Stimulated activated CD4-positive, alpha-beta T cell treated with anti-CD3 and anti-CD28 coated beads, Interleukin-2, amount 100 ng/mL, for 24 hours (primary cell): ENCODE measurements at places on chromosomes 16 and 17.

GRCh38 chr16:30982548-30983288 lies 2.3 kb upstream of the HSD3B7 start:
- DNase-seq: no peak

- DNase-seq: no peak
Observed at GRCh38 chr16:8798174-8798527, 512 bp downstream of the PMM2 start.

DNA sequence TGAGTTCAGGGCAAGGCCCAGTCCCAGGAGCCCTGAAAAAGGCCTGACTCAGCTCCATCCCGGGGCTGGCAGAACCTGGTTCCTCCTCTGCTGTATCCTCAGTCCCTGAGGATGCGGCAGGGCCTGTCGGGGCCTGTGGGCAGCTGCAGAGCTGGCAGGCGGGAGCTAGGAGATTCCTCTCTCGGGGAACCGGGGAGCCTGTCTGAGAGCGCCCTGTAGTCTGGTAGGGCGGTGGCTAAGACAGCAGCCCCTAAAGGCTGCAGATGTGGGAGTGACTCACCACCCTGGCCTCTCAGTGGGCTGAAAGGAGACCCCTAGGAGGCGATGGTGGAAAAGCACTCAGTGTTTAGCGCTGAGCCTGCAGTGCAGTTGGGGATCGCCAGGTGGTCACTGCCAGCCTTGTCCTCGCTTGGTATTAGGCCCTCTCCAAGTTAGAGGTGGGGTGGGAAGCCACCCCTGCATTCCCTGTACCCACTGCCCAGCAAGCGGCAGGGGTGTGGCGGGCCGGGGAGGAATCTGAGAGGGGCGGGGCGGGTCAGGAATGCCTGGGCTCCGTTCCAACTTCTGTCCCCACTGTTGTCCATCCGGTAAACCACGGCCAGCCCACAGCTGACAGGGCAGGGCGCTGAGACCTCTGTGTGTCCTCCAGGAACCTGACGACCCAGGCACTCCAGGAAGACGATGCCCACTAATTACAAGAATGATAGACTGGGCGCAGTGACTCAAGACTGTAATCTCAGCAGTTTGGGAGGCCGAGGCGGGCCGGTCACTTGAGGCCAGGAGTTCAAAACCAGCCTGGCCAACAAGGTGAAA lies 29.5 kb upstream of the CDH1 start:
- DNase-seq: no peak

DNA sequence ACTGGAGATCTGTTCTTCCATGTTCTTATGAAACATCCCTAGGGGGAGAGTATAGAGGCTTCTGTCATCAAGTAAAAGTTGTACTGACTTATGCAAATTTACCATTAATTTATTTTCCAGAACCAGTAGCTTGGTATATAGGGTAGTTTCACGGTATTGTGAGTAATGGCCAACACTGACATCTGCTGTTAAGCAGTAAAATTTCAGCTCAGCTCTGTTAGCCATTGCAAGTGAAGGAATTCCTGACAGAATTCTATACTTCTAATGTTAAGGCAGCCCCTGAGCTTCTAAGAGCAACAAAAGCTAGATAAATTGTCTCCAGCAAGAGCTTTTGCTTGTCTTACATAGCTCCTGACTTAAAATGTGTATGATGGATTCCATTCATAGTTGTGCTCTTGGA lies 613.5 kb upstream of the C16orf82 start:
- DNase-seq: no peak

DNA sequence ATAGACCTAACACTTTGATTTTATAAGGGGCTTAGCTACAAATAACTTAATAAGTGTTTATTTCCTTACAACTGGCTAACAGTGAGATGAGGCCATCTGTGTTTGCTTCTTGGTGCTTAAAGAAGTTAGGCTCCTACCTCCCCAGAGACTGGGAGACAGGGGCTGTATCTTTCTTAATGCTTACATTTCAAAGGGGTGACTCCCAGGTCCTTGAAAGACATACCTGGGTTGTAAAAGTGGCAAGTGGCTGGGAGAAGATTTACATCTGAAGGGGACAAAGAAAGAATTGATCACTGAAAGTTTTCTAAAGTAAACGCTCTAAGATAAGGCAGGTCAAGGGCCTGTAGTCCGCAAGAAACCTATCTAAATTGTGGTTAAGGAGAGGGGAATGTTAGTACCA lies 196.8 kb downstream of the CNTNAP4 start:
- no peak for DNase-seq

DNA sequence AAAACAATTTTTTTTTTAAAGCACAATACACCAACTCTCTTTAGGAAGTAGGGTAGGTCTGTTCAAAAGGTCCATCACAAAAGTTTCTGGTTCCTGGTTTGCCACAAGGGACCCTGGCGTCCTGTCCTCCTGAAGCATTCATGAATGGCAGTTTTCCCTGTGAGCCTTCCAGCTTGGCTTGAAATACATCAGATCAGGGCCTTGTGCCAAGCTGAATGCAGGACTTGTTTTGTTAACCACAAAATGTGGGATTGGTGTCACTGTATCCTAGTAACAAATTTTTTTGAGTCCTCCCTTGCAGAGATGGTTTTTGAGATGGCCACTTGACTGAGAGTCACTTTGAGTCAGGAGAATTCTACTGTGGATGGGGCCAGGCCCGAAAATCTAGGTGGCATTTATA lies 3.9 kb downstream of the GNAO1 start:
- DNase-seq: no peak

DNA sequence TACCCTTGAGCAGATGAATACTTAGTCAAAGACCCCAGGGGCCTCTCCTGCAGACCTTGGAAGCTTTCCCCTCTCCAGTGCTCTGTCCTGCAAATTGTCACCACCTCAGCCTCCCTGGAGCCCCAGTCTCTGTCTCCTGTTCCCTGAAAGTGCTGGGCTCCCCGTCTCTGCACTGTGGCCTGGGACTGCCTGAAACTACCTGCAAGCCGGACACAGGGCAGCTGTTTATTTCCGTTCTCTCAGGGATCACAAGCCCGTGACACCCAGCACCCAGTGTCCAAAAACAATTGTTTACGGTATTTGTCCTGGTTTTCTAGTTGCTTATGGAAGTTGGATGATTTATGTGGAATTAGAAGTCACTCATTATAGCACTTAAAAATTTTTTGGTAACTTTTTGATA lies 81.6 kb upstream of the CHMP6 start:
- DNase-seq: no peak

DNA sequence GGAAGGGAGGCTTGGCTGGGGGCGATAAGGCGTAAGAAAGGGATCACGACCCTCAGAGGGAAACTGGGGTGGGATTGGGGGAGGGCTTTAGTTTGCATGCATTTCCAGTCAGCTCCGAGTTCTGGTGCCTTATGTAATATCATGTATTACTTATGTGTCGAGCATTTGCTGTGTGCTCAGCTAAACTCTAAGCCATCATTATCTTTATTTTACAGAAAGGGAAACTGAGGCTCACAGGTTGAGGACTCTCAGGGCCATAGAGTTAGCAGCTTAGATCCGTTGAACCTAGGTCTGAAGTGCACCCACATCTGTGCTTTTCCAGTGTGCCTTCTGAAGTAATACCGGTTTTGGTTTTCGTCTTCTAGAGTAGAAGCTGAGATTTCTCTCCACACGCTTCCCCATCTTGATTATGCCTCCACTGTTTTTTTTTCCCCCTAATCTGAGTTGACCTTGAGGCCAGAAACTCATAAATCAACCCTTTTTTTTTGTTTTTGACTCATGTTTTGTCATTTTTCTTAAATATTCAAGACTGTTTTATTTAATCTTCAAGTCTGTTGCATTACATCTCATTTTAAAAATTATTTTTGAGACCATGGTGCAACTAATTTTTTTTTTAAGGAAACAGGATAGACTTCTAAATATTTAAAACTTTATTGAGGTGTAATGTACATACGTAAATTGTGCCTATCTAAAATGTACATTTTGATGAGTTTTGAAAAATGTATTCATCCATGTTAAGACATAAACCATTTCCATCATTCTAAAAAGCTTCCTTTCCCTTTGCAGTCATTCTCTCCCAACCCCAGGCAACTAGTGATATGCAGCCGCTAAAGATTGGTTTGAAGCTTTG lies 741 bp downstream of the CYB5B start:
- no peak for DNase-seq

DNA sequence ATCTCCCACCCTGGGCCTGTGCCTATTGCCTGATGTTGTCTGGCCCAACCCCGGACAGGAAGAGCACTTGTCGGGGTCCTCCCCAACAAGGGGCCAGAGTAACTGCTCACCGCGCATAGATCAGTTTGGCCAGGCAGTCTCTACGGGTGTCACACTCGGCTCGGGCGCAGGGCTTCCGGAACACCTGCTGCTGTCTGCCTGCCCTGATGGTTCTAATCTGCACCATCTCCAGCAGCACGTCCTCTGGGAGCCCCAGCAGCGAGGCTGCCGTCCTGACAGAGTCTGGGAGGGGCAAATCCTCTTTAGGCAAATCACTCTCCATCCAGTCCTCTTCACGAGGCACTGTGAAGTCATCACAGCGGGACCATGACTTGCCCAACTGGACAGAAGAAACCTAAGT lies 24.0 kb downstream of the MYO19 start:
- DNase-seq: no peak

DNA sequence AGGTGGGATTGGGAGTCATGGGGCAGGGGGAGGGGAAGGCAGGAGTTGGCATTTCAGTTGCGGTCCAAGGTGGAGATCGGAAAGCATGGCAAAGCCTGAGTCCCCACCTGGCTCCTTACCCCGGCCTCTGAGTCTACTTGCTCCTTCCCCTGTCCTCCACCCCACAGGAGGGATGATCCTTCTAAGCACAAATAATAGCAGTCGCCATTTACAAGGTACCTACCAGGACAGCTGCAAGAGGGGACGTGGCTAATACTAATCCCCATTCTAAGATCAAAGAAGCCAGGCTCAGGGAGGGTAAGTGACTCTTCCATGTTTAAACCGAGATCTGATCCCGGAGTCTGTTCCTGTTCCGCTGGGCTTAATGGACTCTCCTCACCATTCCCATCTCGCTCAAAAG lies 396.3 kb downstream of the SLC39A11 start:
- no peak for DNase-seq

DNA sequence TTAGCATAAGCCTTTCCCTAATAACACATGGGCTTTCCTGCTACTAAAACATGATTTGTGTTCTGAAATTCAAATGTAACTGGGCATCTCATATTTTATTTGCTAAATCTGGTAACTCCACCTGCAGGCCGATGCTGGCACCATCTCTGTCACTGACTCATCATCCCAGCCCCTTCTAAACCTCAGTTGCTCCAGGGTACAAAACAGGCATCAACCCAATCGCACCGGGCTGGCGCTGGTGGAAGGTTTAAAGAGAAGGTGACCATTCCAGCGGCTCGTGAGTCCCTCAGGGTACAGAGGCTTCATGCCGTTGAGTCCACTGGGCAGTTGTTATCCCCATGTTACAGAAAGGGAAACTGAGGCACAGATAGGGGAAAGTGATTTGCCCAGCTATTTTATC lies 27.1 kb downstream of the PPL start:
- DNase-seq: no peak

GRCh38 chr17:7408863-7409262 lies 1.2 kb downstream of the NLGN2 start:
- DNase-seq: no peak

GRCh38 chr17:79650283-79650682 lies 39.4 kb upstream of the RBFOX3 start:
- DNase-seq: peak; percentile 12

DNA sequence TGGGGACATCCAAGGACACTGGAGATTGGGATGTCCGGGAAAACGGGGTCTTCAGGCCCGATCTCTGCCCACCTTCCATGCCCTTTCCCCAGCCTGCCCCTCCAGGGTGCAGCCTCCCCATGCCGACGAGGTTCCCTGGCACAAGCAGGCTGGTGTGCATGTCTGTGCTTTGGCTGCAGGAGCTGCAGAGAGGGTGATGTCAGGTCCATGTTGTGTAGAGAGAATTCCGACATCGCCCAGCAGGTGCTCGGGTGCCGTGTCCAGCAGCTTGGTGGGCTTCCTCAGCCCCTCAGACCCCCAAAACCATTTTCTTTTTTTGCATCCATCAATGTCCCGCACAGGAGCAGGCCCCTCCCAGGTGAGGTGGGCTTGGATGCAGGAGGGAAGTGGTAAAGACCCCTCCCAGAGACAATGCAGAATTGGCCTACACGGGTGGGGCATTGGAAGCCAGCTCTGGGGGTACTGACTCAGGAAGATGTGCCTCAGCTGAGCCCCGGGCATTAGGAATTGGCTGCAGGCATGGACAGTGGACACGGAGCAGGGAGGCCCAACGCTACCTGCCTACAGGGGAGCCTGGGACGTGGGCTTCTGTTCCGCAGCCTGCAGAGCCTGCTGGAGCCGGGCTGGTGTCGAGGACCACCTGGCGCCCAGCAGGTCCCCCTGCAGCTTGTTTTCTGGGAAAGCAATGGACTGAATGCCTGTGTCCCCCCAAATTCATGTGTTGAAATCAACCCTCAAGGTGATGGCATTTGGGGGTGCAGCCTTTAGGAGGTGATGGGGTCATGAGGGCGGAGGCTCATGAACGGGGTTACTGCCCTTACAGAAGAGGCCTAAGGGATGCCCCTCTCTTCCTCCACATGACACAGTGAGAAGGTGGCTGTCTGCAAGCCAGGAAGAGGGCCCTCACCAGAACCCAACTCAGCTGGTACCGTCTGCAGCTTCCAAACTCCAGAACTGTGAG lies 97.5 kb downstream of the METRNL start:
- DNase-seq: peak; percentile 12

- DNase-seq: no peak
Observed at GRCh38 chr17:40951011-40951622, 13.7 kb upstream of the KRT23 start.

DNA sequence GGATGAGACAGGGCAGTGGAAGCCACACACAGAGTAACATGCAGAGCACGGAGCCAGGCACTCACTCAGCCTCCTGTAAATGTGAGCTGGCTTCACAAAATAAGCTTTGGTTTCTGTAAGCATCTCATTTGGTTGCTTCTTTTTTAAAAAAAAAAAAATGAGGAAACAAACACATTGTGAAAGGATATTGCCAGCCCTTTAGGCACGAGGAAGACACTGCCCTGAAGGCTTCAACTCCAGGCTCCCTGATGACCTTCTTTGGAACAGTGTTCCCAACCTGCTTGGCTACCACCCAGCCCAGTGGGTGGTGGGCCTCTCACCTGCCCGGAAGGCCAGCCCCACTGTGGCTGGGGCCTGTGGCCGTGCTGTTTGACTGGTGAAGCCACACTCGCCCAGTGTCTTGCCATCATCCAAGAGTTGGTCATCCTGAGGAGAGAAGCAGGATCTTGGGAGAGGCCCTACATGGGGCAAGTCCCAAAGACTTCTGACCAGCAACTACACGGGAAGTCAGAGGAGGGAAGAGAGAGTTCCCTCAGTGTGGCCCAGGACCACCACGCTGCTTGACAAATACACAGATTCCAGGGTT lies 1.9 kb downstream of the ELOB start:
- DNase-seq: no peak

DNA sequence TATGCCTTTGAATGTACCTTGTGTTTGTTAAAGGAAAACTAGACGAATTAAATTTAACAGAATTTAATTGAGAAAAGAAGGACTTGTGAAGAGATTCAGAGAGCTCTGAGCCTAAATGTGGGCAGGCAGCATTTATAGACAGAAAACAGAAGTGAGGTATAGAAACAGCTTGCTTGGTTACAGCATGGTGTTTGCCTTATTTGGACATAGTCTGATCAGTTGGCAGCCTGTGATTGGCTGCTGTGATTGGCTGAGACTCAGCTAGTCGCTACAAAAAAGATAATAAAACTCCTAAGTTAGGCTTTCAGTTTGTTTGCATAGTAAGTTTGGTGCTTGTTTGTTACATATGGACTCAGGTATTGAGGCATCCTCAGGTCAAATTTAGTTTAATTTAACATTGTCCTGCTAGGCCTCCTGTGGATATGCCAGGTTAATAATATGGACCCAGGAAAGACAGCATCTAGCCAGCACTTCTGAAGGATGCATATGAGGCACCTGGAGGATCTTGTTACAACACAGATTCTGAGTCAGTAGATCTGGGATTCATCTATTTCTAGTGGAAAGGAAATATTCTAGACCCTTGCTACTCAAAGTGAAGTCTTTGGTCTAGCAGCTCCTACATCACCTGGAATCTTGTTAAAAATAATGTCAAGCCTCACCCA lies 43.4 kb downstream of the SLFN5 start:
- no peak for DNase-seq
